ENCODE measurements at places on chromosomes 7 and 10. TPM values are rescaled to one million over a fixed set of nuclear protein-coding genes. Genes with fewer than 3 reads are reported as not detected.

DNA sequence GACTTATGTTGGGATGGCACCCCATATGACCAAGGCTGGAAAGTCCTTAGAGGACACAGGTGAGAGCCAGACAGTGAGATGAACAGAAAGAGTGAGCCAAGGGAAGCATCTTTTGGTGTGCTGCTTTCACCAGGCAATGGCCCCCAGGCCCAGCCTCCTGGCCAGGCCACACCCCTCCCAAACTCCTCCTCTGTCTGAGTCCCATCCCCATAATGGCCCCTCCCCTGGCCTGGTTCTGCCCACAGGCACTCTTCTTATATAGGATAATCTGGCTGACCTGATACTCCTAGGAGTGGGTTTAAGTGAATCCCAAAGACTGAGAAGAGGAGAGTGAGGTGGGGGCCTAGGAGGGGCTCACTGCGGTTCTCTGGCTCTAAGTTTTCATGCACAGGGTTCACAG, 252.5 kb downstream of the RPS24 start:
- no peak overlapping the region for H3K4me3 ChIP-seq
- H3K36me3 ChIP-seq = no peaks in the 10 kb centered on the region
- no peaks in the 10 kb centered on the region for H3K27me3 ChIP-seq
- no peaks in the 10 kb centered on the region for H3K4me1 ChIP-seq

GRCh38 chr10:21626457-21627161, 92.6 kb downstream of the MLLT10 start:
- DNase-seq = no peak
- H3K27ac ChIP-seq = no peak overlapping the region
- no peaks in the 10 kb centered on the region for H3K4me1 ChIP-seq
- H3K4me3 ChIP-seq = no peak overlapping the region

DNA sequence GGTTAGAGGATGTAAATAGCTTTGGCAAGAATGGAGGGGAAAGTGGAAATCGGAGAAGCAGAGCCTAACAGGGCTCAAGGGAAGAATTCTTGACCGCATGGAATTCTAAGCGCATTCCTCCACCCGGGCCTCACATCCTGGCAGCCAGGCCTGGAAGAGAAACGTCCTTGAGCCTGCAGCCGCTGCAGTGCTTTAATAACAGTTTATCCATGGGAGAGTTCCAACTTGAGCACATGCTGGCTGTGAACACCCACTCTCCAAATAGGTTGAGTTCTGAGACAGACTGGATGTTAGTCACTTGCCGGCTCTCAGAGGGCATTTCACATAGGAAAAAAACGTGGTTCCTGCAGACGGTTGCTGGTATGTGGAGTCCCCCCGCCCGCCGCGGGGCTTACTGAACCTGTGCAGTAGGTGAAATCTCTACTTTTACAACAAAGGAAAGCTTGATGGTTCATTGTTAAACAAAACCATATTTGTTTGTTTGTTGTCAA, 61.4 kb upstream of the STEAP1B start:
- no peak overlapping the region for H3K4me3 ChIP-seq
- peak; percentile 57 for DNase-seq
- H3K27me3 ChIP-seq = no peaks in the 10 kb centered on the region
- H3K4me1 ChIP-seq = peaks cover 50% of the 10 kb centered on the region
- H3K36me3 ChIP-seq = no peaks in the 10 kb centered on the region

DNA sequence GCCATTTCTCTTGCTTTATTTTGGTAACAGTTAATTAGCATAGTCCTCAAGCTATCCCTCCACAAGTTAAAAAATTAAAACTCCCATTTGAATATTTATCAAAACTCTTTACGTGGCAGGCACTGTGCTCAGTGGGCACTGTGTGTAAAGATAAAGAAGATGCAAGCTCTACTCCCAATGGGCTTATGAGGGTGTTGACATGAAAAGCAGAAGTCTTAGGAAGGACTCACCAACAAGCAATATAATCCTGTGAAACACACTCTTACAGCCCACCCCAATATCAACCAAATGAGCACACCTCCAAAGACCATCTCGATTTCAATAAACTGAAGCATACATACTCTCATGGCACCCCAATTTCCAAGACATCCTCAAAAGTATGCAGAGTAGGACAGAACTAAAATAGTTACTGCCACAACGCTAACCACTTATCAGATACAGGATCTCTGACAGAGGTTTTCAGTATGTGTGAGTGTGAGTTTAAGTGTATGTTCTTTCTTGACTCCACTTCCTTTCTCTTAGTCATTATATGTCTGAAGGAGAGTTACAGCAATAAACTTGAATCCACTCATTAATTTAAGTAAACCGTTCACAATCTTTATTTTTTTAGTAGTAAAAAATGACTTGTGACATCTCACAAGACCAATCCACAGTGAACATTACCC, 120.0 kb downstream of the PDE1C start:
- H3K4me1 ChIP-seq = peaks cover 18% of the 10 kb centered on the region
- H3K36me3 ChIP-seq = no peaks in the 10 kb centered on the region
- no peak overlapping the region for H3K4me3 ChIP-seq
- no peak overlapping the region for H3K27ac ChIP-seq

DNA sequence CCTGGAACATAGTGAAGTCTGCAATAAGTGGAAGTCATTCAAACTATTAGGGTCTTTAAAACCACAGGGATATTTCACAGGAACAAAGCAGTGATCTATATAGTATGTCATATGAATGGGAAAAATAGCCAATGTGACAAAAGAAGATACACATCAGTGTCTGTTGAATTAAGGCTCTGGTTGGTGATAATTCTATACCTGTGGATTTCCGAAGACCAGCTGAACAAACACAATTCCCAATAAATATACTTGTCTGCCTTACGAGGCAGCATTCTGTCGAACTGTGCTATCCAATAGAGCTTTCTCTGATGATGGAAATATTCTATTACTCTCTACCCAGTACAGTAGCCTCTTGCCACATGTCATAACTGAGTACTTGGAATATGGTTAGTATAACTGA, 55.9 kb upstream of the CAV2 start:
- no peaks in the 10 kb centered on the region for H3K27me3 ChIP-seq
- no peak for DNase-seq
- no peaks in the 10 kb centered on the region for H3K36me3 ChIP-seq

PTTG1IP2 gene
- polyA plus RNA-seq = not detected

GLCCI1 gene
- 2.7 TPM for polyA plus RNA-seq
